Endothelial cell (in vitro differentiated cells): ENCODE measurements at places on chromosomes 2 and 18.

DNA sequence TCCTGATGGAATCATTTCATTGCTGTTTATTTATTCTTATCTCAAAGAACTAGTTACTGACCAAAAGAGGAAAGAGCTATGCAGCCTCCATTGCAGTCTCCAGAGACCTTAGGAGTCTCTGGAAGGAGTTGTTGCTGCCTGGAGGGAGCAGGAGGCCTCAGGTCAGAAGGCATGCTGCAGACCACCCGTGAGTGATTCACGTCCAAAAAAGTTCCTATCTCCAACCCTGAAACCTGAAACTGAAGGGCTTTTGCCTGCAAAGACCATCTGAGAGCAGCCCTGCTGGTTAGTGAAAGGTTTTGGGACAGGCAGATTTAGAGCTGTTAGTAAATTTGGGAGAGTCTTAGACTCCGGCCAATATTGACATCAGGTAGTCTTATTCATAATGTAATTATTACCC, 29.1 kb downstream of the SLC25A52 start:
- H3K4me3 ChIP-seq = no peak overlapping the region
- H3K27ac ChIP-seq = no peak overlapping the region
- no peak for DNase-seq
- no peaks in the 10 kb centered on the region for H3K36me3 ChIP-seq
- peaks cover 5% of the 10 kb centered on the region for H3K4me1 ChIP-seq

DNA sequence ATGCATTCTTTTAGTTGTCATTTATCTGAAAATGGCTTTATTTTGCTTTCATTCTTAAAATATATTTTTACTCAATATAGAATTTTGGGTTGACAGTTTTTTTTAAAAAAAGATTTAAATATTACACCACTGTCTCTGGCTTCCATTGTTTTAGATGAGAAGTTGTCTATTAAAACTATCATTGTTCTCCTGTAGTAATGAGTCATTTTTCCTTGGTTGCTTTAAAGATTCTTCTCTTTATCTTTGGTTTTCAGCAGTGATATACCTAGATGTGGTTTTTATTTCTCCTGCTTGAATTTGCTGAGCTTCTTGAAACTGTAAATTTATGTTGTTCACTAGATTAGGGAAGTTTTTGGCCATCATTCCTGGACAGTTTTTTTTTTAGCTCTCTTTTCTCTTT, 26.7 kb upstream of the DLX2 start:
- no peak for DNase-seq
- no peaks in the 10 kb centered on the region for H3K27me3 ChIP-seq
- no peaks in the 10 kb centered on the region for H3K4me1 ChIP-seq
- H3K36me3 ChIP-seq = no peaks in the 10 kb centered on the region
- H3K4me3 ChIP-seq = no peak overlapping the region

DNA sequence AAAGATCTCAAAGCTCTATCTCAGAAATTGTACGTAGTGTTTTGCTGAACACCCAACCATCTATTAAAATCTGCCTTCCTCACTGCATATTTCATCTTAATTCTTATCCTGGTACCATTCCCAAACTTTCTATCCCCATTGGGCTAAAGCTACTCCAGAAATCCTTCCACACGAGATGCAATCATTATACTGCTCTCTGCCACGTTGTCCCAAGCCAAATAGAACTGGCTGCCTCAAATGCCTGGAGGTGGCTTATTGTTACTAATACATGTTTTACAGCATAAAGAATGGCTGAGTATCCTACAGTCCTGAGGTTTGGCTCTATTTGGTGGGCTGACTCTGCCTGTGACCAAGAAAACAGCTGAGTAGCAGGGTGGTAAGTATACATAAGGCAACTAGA, 306.0 kb upstream of the ACVR2A start:
- no peaks in the 10 kb centered on the region for H3K4me1 ChIP-seq
- no peak overlapping the region for H3K4me3 ChIP-seq
- H3K27me3 ChIP-seq = peaks cover 2% of the 10 kb centered on the region

GRCh38 chr18:52288403-52289004, 51.5 kb upstream of the DCC start:
- H3K36me3 ChIP-seq = no peaks in the 10 kb centered on the region
- DNase-seq = peak; percentile 57

DNA sequence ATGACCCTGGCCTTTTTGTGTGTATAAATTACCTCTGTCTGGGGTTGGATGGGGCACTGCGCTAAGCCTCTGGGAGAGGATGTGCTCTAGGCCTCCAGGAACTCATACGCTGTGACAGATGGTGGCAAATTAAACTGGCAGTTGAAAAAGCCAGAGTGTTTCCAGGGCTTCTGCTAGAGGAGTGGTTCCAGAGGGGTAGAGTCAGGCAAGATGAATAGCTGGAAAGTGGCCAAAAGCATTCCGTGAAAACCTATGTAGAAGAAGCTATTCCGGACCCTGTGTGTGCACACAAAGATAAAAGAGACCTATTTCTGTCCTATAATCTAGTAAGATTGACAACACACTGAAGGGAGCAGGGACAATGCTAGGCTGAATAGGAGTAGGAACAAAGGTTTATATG, 84.8 kb downstream of the ACTR3 start:
- peaks cover 22% of the 10 kb centered on the region for H3K27me3 ChIP-seq
- H3K36me3 ChIP-seq = peaks cover 57% of the 10 kb centered on the region
- DNase-seq = no peak

GRCh38 chr18:30132959-30133358, 909.6 kb downstream of the DSC3 start:
- peaks cover 1% of the 10 kb centered on the region for H3K27me3 ChIP-seq
- no peaks in the 10 kb centered on the region for H3K4me1 ChIP-seq
- no peaks in the 10 kb centered on the region for H3K36me3 ChIP-seq

DNA sequence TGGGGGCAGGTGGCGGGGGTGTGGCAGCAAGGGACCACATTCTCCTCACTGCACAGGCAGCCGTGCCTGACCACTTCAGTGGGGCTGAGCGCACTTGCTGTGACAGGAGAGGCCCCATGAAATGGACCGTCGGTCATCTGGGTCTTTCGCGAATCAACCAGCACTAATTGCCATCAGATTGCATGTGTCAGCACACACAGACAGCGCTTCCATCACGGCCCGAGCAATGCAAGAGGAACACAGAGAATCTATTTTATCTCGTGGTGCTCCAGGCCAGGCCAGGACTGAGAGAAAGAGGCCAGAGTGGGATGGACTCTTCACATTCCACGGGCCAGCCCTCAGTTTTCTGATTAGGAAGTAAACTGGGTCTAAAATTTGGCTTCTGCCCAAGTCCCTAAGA, 87.0 kb downstream of the EIPR1 start:
- no peaks in the 10 kb centered on the region for H3K27me3 ChIP-seq
- peaks cover 11% of the 10 kb centered on the region for H3K4me1 ChIP-seq

GRCh38 chr2:219000569-219000960, 7.3 kb upstream of the CRYBA2 start:
- H3K27ac ChIP-seq = no peak overlapping the region
- H3K4me3 ChIP-seq = no peak overlapping the region
- no peak for DNase-seq
- H3K27me3 ChIP-seq = peaks cover 36% of the 10 kb centered on the region
- H3K4me1 ChIP-seq = peaks cover 5% of the 10 kb centered on the region

- H3K27ac ChIP-seq = no peak overlapping the region
- H3K4me3 ChIP-seq = no peak overlapping the region
- peaks cover 1% of the 10 kb centered on the region for H3K27me3 ChIP-seq
- no peak for DNase-seq
- H3K36me3 ChIP-seq = no peaks in the 10 kb centered on the region
Observed at GRCh38 chr18:25399554-25399953, 47.6 kb upstream of the ZNF521 start.

DNA sequence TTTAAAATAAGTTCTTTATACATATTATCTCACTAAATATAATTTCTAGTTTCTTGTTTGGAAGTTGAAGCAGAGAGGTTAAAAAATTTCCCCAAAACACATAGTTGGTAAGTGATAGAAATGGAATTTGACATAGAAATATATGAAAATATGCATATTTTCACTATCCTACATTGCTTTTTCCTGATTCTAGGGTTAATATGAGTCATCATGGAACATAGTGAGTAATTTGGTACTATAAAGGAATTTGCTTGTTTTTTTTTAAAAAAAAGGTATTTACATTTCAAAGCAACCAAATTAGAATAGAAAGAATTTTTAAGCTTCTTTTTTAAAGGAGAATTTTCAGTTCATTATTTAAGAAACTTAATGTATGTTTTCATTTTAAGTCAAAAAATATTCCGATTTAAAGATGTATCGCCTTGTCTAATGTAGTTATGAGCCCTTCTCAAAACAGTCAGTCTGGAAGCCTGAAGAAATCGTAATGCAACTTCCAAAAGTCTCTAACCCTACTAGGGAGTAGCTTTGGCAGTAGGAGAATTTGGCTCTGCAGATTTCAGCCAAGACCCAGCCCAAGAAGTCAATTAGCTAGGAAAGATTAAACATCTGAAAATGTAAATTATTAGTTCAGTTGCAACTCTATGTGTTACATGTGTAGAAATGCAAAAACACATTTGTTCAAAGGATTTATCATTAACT, 147.3 kb downstream of the RDH14 start:
- no peaks in the 10 kb centered on the region for H3K36me3 ChIP-seq
- no peak overlapping the region for H3K27ac ChIP-seq
- no peak for DNase-seq
- peaks cover 4% of the 10 kb centered on the region for H3K4me1 ChIP-seq
- H3K27me3 ChIP-seq = no peaks in the 10 kb centered on the region

GRCh38 chr2:72133721-72134407, 13.8 kb downstream of the CYP26B1 start:
- no peak overlapping the region for H3K4me3 ChIP-seq
- no peaks in the 10 kb centered on the region for H3K36me3 ChIP-seq
- no peak overlapping the region for H3K27ac ChIP-seq
- H3K4me1 ChIP-seq = no peaks in the 10 kb centered on the region
